ENCODE measurements at places on chromosomes 13 and 19.

GRCh38 chr13:91647361-91647990, 249.1 kb downstream of the GPC5 start:
- no peak for DNase-seq
- H3K27ac ChIP-seq: no peak overlapping the region
- no peak overlapping the region for H3K4me3 ChIP-seq
- no peaks in the 10 kb centered on the region for H3K36me3 ChIP-seq

- H3K4me1 ChIP-seq: no peaks in the 10 kb centered on the region
- no peaks in the 10 kb centered on the region for H3K27me3 ChIP-seq
- H3K4me3 ChIP-seq: no peak overlapping the region
- H3K36me3 ChIP-seq: no peaks in the 10 kb centered on the region
- DNase-seq: no peak
- H3K27ac ChIP-seq: no peak overlapping the region
Observed at GRCh38 chr13:75907044-75907443, 270.9 kb downstream of the LMO7 start.

- H3K36me3 ChIP-seq: no peaks in the 10 kb centered on the region
- H3K27me3 ChIP-seq: no peaks in the 10 kb centered on the region
- H3K27ac ChIP-seq: peak overlapping the region; percentile 100
- DNase-seq: peak; percentile 65
Observed at GRCh38 chr13:50126993-50127725, 111.9 kb downstream of the KCNRG start.

- no peaks in the 10 kb centered on the region for H3K27me3 ChIP-seq
- H3K4me1 ChIP-seq: peaks cover 4% of the 10 kb centered on the region
- no peak overlapping the region for H3K27ac ChIP-seq
- H3K36me3 ChIP-seq: no peaks in the 10 kb centered on the region
Observed at GRCh38 chr19:13091400-13092157, 11.1 kb downstream of the LYL1 start.

GRCh38 chr19:8610041-8610935, at the start of gene ADAMTS10:
Gene ADAMTS10 (minus strand): TSS chr19:8610715. CDS start chr19:8605710, 5,005 bp downstream.
- no peak for DNase-seq
- peaks cover 6% of the 10 kb centered on the region for H3K4me1 ChIP-seq
- H3K36me3 ChIP-seq: no peaks in the 10 kb centered on the region
- peak within 1 kb of the TSS; percentile 53 for H3K4me3 ChIP-seq
- H3K27ac ChIP-seq: peak within 1 kb of the TSS; percentile 73

DNA sequence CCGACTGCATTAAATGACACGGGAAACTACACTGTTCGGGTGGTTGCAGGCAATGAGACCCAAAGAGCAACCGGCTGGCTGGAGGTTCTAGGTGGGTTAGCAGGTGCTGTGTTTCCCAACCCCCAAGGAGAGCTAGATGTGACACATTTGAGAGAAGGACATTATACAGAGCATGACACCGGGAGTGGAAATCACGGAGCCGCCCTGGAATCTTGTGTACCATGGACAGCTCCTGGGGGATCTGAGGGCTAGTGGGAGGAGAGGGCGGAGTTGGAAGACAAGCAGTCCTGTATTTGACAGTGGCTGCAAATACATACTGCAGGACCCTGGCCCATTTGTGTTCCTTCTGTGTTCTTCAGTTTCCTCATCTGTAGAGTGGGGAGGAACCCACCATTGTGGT, 2.3 kb downstream of the CEACAM18 start:
- no peaks in the 10 kb centered on the region for H3K36me3 ChIP-seq
- no peaks in the 10 kb centered on the region for H3K4me1 ChIP-seq
- DNase-seq: peak; percentile 51
- H3K27ac ChIP-seq: no peak overlapping the region

GRCh38 chr13:76708138-76708688, 178.0 kb downstream of the KCTD12 start:
- no peaks in the 10 kb centered on the region for H3K36me3 ChIP-seq
- H3K4me3 ChIP-seq: no peak overlapping the region
- DNase-seq: no peak
- no peaks in the 10 kb centered on the region for H3K27me3 ChIP-seq
- no peak overlapping the region for H3K27ac ChIP-seq

GRCh38 chr19:10013834-10014618, 743 bp downstream of the RDH8 start:
- H3K4me3 ChIP-seq: no peak overlapping the region
- no peak for DNase-seq
- H3K4me1 ChIP-seq: peaks cover 3% of the 10 kb centered on the region
- no peaks in the 10 kb centered on the region for H3K27me3 ChIP-seq
- no peaks in the 10 kb centered on the region for H3K36me3 ChIP-seq
- no peak overlapping the region for H3K27ac ChIP-seq

GRCh38 chr13:52926971-52927370, 78.5 kb upstream of the PCDH8 start:
- no peaks in the 10 kb centered on the region for H3K27me3 ChIP-seq
- DNase-seq: no peak
- H3K27ac ChIP-seq: no peak overlapping the region
- no peak overlapping the region for H3K4me3 ChIP-seq
- H3K36me3 ChIP-seq: no peaks in the 10 kb centered on the region

- H3K36me3 ChIP-seq: no peaks in the 10 kb centered on the region
- peaks cover 11% of the 10 kb centered on the region for H3K4me1 ChIP-seq
- peak overlapping the region; percentile 80 for H3K27ac ChIP-seq
Observed at GRCh38 chr19:3687393-3687773, 12.9 kb downstream of the PIP5K1C start.

DNA sequence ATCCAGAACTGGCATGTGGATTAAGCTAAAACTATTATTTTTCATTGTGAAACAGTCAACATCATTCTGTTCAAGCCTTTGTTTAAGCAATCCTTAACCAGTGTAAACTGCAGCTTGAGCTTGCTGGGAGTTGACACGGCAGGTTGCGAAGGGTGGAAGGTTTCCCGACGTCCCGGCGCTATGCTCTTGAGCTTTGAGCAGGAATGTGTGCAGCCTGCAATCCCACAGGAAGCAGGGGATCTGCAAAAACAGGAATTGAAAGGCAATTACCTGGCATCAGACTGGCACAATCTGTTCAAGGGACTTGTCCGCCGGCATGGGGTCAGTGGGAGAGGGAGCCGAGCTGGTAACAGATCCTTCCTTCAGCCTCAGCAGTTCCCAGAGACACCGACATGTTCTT, 586.7 kb upstream of the SGCG start:
- H3K27ac ChIP-seq: no peak overlapping the region
- no peaks in the 10 kb centered on the region for H3K36me3 ChIP-seq
- no peaks in the 10 kb centered on the region for H3K4me1 ChIP-seq
- H3K4me3 ChIP-seq: no peak overlapping the region
- H3K27me3 ChIP-seq: no peaks in the 10 kb centered on the region

DNA sequence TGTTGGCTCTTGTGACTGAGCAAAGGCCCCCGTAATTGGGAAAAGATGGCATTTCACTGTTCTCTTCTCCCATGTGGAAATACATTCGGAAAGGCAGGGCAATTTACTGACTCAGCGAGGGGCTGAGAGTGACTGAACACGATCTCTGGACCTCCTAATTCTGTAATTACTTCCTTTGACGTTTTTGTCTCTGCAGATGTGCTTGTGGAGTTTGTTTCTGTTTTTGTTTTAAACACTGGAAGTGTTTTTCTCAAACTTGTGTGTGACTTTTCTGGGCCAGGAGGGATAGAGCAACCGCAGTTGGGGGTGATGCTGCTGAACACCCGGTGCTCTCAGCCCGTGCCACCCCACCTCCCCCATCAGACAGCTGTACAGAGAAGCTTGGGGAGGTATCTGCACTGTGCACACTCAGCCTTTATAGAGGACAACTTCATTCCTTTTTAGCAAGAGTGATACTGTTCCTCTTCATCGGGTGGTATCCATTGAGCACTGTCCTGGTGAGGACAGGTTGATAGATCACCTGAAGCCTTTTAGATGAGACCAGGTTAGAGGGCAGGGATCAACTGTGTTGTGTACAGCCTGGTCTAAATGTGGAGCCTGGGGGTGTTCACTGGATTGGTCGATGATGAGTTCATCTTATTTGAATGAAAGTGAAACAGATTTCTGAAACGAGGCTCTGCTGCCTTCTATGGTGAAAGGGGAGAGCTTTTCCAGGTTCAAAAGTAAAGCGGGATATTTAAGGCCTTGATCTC, 117.4 kb downstream of the ESD start:
- no peak overlapping the region for H3K4me3 ChIP-seq
- DNase-seq: peak; percentile 56
- H3K36me3 ChIP-seq: no peaks in the 10 kb centered on the region
- no peaks in the 10 kb centered on the region for H3K27me3 ChIP-seq
- peak overlapping the region; percentile 78 for H3K27ac ChIP-seq

GRCh38 chr13:49908637-49909036, 27.5 kb downstream of the SPRYD7 start:
- no peak for DNase-seq
- no peak overlapping the region for H3K4me3 ChIP-seq
- H3K27ac ChIP-seq: no peak overlapping the region
- no peaks in the 10 kb centered on the region for H3K4me1 ChIP-seq

DNA sequence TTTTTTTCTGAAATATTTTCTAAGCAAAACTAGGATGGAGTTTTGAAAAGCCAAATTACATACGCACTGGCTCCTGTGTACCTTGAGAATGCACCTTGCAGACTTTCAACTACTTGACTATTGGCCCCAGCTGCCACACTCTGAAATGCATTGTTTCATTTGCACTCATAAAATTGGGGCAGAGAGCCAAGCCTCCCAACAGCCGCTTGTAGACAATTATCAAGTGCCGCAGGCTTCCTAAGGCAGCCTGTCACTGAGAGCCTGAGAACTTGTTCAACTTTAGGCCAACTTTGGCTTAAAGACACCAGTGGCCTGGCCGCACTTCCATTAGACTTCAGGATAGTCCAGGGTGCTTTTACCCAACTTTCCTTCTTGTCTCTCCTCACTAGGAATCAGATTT, 115.7 kb upstream of the STARD13 start:
- H3K36me3 ChIP-seq: no peaks in the 10 kb centered on the region
- no peak for DNase-seq
- H3K27ac ChIP-seq: no peak overlapping the region
- H3K4me1 ChIP-seq: no peaks in the 10 kb centered on the region
- H3K4me3 ChIP-seq: no peak overlapping the region

DNA sequence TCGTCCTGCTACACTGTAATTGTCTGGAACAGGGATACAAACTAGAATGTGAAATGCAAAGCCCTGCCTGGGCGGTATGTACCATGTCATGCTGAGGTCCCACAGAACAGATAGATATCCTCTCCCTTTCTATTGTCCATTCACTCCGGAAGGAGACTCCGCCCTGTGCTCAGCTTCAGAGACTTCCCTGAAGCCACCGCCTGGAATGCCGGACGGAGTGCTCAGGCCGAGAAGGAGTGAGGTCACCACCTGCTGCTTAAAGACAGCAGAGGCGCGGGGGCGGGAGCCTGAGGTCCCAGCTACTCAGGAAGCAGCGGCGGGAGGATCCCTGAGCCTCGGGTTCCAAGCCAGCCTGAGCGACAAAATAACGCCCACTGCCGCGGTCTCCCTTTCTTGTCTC, 890 bp upstream of the ZNF611 start:
- peak overlapping the region; percentile 84 for H3K27ac ChIP-seq
- DNase-seq: no peak
- no peak overlapping the region for H3K4me3 ChIP-seq
- H3K36me3 ChIP-seq: no peaks in the 10 kb centered on the region
- no peaks in the 10 kb centered on the region for H3K4me1 ChIP-seq
- H3K27me3 ChIP-seq: no peaks in the 10 kb centered on the region

DNA sequence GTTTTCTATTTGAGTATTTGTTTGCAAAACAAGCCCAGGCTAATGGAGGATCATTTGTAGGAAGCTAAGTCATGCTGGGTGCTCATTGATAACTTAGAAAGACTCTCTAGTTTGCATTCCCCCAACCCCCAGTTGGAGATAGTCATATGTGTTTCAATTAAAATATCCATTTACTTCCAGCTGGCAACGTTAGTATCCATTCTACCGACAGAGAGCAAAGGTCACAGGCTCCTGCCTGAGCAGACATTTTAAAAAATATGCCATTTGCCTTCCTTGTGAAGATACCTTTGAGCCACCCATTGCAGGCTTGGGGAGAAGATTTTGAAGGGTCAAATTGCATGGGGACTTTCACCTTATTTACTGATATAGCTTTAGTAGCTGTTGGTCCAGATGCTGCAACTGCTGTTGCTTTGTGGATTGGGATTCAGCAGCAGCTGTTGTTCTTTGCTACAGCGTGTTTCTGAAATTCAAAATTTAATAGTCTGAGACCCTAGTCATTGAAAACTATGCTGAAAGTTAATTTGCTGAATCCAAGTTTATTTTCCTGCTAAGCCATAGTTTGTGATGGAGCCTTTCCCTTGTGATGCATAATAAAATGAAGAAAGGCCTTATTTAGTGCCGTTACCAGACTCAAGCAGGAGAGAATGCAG, 335.1 kb downstream of the GPC6 start:
- no peaks in the 10 kb centered on the region for H3K36me3 ChIP-seq
- no peaks in the 10 kb centered on the region for H3K4me1 ChIP-seq
- no peak overlapping the region for H3K27ac ChIP-seq
- H3K4me3 ChIP-seq: no peak overlapping the region
- no peaks in the 10 kb centered on the region for H3K27me3 ChIP-seq
- no peak for DNase-seq

DNA sequence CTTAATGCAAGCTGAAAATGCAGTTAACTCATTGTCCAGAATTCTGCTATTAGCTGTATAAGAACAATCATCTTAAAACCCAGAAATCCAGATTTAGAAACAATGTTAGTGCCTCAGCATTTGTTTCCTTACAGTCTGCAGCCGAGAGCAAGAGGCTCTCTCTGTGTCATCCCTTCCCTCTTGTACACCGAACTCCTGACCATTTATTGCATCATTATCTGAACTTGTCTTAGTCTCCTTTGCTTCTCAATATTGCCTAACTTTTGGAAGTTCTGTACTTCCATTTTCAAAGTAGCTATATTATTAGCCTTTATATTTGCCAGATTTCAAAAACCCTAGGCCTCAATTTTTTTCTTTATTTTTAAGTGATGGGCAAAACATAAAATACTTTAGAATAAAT, 27.1 kb downstream of the RNASEH2B start:
- H3K27ac ChIP-seq: no peak overlapping the region
- no peak for DNase-seq
- no peaks in the 10 kb centered on the region for H3K4me1 ChIP-seq
- H3K27me3 ChIP-seq: no peaks in the 10 kb centered on the region
- H3K4me3 ChIP-seq: no peak overlapping the region

GRCh38 chr19:38506723-38507550, 73.4 kb downstream of the RYR1 start:
- H3K4me3 ChIP-seq: no peak overlapping the region
- no peak overlapping the region for H3K27ac ChIP-seq
- H3K27me3 ChIP-seq: no peaks in the 10 kb centered on the region
- H3K36me3 ChIP-seq: no peaks in the 10 kb centered on the region
- H3K4me1 ChIP-seq: no peaks in the 10 kb centered on the region

- H3K27me3 ChIP-seq: no peaks in the 10 kb centered on the region
- no peaks in the 10 kb centered on the region for H3K4me1 ChIP-seq
- DNase-seq: no peak
- no peaks in the 10 kb centered on the region for H3K36me3 ChIP-seq
- H3K27ac ChIP-seq: no peak overlapping the region
- no peak overlapping the region for H3K4me3 ChIP-seq
Observed at GRCh38 chr13:80870186-80870585, 529.3 kb upstream of the SPRY2 start.

- H3K4me1 ChIP-seq: no peaks in the 10 kb centered on the region
- H3K27me3 ChIP-seq: no peaks in the 10 kb centered on the region
- no peaks in the 10 kb centered on the region for H3K36me3 ChIP-seq
- no peak overlapping the region for H3K4me3 ChIP-seq
Observed at GRCh38 chr19:14166999-14167575, 30.7 kb upstream of the ASF1B start.

All from Peyer's patch (tissue), 4 donors.